Anterior cingulate cortex (tissue), 58 donors: ENCODE measurements at places on chromosomes 3 and 15.

GRCh38 chr3:190016966-190017365, 103.7 kb downstream of the P3H2 start:
- no peak for DNase-seq

GRCh38 chr3:107249132-107249531, 128.1 kb upstream of the CCDC54 start:
- DNase-seq: no peak

GRCh38 chr15:38072007-38072347, 137.5 kb downstream of the TMCO5A start:
- no peak for DNase-seq

DNA sequence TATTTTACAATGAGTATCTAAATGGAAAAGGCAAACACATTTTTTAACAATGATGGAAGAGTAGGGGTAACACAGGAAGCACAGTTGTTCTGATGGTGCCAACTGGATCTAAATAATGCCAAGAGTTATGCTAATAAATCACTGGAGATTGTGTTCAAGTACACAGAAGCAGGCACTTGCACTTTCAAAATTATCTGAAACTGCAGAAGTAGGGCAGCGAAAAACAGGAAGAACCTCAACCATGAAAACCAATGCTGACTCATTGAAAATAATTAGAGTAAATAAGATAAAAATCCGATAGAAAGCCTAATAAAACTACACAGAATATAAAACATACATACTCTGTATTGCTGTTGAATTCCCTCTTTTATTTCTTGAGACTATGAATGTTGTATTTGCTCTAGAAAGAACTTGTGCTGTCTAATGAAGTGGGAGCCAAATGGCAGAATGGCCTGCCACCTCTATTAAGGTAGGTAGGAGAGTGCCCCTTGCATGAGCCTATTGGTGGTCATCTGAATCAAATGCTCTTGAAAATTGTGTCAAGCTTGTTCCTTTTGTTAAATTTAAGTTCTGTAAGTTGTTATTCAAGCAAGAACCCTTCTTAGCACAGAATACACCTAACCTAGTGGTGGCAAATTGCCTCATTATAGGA, 93.7 kb downstream of the ABI3BP start:
- no peak for DNase-seq

- peak; percentile 63 for DNase-seq
These were observed at the start of gene DOCK3 for GRCh38 chr3:50674349-50675178. DOCK3 (plus strand) TSS chr3:50674927; CDS start chr3:50675264, 337 bp downstream.
